Ovary (tissue), 10 donors: ENCODE measurements at places on chromosomes 2 and 18.

DNA sequence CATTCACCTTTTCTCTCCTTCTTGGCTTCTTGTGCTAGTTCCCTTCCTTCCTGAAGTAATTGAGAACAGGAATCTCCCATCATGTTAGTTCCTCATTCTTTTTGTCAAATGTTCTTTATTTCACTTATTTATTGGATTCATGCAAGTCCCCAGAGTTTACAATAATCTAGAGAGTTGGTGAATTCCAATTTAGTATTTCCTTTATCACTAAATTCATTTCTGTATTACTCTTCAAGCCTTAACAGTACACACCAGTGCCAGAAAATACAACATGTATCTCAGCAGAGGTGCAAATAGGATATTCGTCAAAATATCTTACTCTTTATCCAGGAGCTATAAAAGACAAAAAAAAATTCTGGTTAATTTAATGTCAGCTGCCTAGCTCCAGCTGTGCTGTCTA lies 121.9 kb upstream of the SETBP1 start:
- no peak for DNase-seq

GRCh38 chr2:128405467-128405900 lies 86.8 kb upstream of the HS6ST1 start:
- DNase-seq: no peak

GRCh38 chr2:70904371-70905216 lies 31.1 kb upstream of the ATP6V1B1 start:
- no peak for DNase-seq

- DNase-seq: no peak
These were observed 265.8 kb downstream of the TTC32 start for GRCh38 chr2:19635951-19636510.

DNA sequence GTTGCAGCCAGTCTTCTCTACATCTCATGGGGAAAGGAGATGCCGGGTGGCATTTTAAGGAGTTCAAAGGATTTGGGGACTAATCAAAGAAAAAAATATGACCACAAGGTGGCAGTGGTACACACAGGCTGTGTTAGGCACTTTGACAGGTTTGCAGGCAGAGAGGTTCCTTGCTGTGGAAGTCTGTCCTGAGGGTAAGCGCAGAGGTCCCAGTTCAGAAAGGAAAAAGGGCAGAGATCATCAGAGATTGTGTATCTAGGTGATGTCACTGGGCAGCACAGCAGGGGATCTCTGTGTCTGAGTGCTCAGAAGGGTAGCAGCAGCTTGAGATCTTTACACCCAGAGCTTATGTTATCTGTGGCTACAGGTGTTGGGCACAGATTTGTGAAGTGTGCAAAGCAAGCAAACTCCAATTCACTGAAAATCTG lies 231.4 kb downstream of the LRRTM1 start:
- DNase-seq: no peak

GRCh38 chr18:8480506-8481328 lies 128.5 kb upstream of the RAB12 start:
- peak; percentile 42 for DNase-seq

- no peak for DNase-seq
These were observed 6.6 kb upstream of the OXER1 start for GRCh38 chr2:42770288-42771131.

DNA sequence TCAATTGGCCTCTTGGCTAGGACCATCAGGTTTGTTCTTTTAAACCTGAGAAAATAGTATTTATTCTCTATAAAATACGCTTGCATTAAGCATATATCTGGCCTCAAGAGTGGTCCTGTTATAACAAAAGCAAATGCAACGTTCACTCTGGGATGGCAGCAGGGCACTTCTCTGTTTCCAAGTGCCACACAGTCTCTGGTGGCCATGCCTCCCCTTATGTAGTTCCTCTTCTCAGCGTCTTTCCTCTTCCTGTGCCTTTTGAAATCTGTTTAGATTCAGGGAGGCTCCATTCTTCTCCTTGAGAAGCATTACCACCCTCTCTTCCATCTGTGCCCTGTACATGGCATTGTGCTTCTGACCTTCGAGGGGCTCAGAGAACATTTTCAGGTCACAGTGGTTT lies 51.9 kb downstream of the TSHZ1 start:
- DNase-seq: no peak

DNA sequence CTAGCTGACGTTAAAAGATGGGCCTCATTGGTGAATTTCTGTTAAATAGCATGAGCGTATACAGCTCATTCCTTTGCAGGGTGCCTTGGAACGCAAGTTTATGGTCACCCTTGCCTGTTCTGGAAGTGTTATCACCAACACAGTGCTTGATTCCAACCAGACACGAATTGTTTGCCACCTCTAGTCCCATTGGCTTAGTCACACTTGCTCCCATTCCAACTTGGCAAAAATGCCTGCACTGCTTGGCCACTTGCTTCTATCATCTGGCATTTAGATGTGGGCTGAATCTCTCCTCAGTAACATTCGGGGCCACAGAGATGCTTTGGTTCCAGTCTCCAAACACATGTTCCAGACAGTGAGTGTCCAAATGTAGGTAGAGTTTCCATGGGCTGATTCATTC lies 27.5 kb upstream of the ACVR1 start:
- no peak for DNase-seq

DNA sequence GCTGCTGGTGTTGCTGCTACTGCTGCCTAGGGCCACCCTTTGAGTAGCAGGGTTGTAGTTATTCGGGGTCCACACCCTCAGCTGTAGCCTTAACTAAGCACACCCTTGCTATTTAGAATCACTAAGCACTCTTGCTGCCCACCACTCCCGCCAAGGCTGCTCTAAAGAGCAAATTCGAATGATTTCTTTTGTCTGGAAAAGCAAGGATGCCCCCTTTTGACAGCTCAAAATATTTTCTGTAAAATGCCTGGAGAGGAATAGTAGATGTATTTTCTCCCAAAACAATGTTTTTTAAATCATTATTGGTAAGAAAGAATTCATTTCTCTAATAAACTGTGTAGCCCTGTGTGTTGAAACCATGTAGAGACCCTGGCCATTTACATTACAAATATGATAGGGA lies 80.8 kb upstream of the PAPOLG start:
- no peak for DNase-seq

DNA sequence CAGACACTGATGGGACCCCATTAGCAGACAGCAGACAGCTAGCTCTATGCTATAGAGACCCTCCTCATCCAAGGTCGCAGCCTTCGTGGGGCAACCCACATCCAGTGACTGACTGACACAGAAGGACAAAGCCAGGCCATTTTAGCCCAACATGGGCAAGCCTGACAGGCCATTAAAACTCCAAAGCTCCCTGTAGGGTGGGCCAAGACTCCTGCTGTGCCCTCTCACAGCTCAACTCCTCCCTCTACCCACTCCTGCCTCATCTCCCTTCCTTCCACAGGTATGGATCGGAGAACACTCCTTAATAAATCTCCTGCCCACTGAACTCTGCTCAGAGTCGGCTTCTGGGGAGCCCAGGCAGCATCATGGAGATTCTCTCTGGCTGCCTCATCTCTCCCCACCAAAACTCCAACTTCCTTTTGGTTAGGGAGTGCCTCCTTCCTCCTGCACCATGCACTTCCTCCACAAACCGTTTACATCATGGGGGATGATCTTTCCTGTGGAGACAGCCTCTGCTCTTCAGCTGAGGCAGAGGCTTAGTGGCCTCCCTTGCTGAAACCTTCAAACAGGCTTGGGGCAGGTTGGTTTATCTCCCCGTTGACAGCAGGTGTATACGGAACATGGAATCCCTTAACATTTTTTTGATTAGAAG lies 86.5 kb downstream of the ACTR3 start:
- DNase-seq: no peak

DNA sequence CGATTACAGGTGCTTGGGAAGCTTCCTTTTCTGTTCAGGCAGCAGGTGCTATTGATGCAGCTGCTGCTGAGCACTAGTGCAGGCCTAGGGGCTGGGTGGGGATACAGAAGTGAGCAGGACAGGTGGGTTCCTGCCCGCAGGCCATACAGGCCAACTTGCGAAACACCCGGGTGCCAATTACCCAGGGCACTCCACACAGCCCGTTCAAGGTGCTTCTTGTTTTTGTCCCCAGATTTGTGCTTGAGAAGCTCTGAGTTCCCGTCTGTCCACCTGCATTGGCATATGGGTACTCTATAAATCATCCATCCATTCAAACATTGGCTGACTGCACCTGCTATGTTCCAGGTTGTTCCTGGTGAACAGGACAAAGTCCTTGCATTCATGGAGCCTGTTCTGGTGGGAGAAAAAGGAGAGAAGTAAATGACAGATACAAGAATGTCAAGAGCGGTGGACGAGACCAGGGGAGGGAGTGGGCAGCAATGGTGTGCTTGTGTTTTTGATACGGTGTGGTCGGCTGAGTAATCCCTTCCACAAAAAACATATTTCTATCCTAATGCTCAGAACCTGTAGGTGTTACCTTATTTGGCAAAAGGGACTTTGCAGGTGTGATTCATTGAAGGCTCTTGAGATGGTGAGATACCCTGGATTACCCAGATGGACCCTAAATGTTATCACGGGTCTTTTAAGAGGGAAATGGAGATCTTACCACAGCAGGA lies 31.4 kb downstream of the SH3BP4 start:
- DNase-seq: no peak

GRCh38 chr2:43225093-43225787 lies 1.2 kb downstream of the ZFP36L2 start:
- DNase-seq: peak; percentile 70

GRCh38 chr2:70569559-70569958 lies 15.9 kb upstream of the TGFA start:
- no peak for DNase-seq

- no peak for DNase-seq
These were observed 6.1 kb downstream of the SP100 start for GRCh38 chr2:230422149-230422548.

- DNase-seq: no peak
These were observed 231.1 kb downstream of the LRP1B start for GRCh38 chr2:141899740-141900139.

DNA sequence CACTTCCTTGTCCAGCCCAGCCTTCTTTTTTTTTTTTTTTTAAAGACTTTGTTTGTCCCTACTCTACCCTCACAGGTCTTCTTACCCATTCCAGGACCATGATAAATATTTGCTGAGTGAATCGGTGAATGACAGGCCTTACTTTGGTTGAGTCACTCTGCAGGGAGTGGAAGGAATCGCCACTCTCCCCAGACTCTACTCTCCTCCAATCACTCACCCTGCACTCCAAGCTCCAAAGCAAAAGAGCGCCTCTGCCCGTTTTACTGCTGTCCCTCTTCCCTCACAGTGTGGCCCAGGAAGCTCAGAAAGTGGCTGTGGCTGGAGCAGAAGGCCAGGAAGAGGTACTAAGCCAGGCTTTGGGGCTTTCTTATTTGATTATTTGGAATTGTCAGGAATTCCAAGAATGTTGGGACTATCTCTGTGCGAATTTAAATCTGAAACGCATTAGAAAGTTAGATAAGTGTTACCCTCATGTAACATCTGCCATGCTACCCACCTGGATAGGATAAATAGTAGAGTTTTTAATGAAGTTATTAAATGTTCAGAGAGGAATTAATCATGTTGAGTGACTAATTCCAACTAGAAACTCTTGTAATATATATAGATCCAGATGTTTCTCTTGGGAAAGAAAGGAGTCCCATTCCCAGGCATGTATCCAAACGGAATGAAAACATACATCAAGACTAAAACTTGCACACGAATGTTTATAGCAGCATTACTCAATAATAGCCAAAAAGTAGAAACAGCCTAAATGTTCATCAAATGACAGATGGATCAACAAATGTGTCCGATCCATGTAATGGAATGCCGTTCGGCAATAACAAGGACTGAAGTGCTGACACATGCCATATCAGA lies 43.0 kb upstream of the CHMP1B start:
- no peak for DNase-seq

DNA sequence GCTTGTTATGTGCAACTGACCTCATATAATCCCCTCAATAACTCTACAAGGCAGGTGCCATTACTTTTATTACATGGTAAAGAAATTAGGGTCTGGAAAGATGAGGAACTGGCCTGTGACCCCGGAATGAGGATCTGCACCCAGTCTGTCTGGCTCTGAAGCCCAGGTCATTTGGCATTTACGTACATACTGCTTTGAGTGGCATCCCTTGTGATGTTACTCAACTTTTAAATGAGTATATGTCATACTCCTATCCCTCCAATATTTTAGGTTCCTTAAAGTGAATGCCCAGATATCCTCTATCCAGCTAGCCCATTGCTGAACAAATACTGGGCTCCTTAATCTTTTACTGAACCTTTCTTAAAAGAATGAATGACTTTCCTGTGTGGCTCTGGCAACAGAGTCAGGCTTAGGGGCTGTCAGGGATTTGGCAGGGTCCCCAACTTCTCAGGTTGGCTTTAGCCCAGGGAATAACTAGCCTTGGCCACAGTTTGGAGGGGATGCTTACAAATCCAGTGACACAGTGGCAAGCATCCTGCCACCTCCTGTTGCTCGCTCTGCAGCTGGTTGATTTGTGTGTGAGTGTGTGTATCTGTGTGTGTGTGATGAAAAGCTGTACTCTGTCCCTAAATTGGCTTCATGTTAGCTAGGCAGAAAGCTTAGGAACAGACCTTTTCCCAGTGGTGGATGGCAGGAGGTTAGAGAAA lies 3.4 kb upstream of the CXCR4 start:
- DNase-seq: no peak
